SJSA1 (cell line): ENCODE measurements at places on chromosomes 2 and 18. TPM values are rescaled to one million over a fixed set of nuclear protein-coding genes. Genes with fewer than 3 reads are reported as not detected.

- DNase-seq = no peak
Measured at GRCh38 chr2:201820383-201821007, 14.2 kb downstream of the CDK15 start.

- no peak for DNase-seq
Measured at GRCh38 chr18:3842844-3843243, 392.9 kb downstream of the TGIF1 start.

- DNase-seq = no peak
Measured at GRCh38 chr2:84900971-84901370, 4.5 kb upstream of the TMSB10 start.

ST8SIA5 gene
- total RNA-seq = under 0.01 TPM in 1 of 2 replicates, not detected in the other
